ENCODE measurements at places on chromosomes 12 and 14.

DNA sequence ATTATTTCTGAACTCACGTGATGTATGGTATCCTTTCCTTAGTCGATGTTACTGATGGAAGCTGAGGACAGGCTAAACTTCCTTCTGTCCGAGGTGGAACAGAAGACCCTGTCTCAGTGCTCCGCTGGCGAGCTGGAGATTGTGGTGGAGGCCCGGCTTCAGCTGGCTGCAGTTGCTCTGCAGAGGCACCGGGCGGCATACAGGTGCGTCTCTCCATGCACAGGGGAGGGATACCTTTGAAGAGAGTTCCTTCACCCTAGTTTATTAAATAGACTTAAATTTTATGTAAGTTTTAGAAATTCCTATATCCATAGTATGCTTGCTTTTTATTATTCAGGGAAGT is 186.7 kb upstream of the NEDD1 start:
- no peak for DNase-seq

- DNase-seq, result no peak
These were observed 89.5 kb upstream of the OSBPL8 start for GRCh38 chr12:76649099-76649498.

DNA sequence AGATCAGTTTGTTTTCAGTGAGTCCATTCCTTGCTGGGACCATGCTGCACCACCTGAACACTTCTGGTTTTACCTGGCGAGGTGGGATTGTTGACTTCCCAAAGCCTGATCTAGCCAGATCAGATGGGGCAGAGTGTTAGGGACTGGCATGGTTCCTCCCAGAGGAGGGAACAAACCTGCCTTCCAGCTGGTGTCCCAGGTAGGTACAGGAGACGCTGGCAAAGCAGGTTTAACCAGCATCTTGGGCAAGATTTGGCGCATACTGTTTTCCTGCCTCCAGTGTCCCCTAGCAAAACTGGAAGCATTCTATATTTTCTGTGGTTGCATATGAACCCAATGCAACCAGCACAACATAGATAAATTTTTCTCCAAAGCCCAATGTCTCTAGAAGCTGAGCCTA is 14.6 kb upstream of the FOS start:
- DNase-seq, result no peak

GRCh38 chr12:69007101-69007854 is 74.3 kb upstream of the CPM start:
- DNase-seq, result peak; percentile 93

DNA sequence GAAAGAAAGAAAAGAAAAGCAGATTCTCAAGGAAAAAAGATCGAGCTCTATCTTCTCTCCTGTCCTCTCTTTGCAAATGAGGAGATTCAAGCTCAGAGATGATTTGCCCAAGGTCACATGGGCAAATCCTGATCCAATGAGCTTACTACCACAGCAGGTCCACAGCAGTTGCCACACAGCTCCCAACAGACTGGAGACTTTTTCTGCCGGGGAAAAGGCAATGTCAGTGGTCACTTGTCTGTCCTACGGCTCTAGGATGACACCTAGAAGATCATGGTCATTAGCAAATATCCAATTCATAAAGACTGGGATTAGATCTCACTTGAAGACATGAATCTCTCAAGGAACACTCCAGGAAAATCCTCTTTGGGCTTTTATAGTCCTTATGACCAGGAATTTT is 58.8 kb downstream of the TTC7B start:
- DNase-seq, result no peak

GRCh38 chr12:109814600-109815150 is 18.5 kb downstream of the TRPV4 start:
- DNase-seq, result no peak

GRCh38 chr12:31859232-31859977 is 99.8 kb upstream of the RESF1 start:
- no peak for DNase-seq

- no peak for DNase-seq
These were observed 238.9 kb upstream of the SRRM4 start for GRCh38 chr12:118742431-118742830.

DNA sequence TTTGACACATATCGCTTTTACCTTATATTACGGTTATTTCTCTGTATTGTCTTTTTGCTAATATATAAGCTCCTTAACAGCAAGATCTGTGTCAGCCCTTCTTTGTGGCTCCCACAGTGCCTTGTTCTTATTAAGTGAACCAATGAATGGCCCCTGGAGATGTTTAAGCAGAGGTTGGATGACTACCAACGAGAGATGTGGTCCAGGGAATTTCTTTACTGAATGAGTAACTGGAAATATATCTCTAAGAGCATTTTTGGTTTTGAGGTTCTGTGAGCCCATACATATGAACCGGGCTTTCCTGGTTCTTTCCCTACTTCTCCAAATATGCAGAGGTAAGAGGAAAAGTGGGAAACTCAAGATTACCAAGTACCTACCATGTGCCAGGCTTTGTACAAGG is 23.5 kb downstream of the CALCOCO1 start:
- DNase-seq, result no peak

GRCh38 chr12:62744551-62744950 is 190.4 kb downstream of the PPM1H start:
- DNase-seq, result no peak

DNA sequence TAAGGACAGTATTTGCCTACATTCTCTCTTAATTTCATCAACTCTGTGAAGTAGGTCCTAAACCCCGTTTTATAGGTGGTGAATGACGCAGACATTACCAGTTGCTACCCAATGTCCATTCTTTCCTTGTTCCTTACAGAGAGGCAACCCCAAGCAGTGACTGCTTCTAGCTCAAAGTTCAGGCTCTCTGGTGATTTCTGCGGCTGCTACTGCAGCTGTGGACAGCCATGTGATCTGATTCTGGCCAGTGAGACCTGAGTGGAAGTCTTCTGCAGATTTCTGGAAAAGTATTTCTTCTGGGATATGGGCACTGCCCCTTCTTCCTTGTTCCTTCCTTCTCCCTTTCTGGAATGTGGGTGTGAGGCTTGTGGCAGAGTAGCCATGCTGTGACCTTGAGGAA is 82.9 kb downstream of the ARF6 start:
- no peak for DNase-seq

DNA sequence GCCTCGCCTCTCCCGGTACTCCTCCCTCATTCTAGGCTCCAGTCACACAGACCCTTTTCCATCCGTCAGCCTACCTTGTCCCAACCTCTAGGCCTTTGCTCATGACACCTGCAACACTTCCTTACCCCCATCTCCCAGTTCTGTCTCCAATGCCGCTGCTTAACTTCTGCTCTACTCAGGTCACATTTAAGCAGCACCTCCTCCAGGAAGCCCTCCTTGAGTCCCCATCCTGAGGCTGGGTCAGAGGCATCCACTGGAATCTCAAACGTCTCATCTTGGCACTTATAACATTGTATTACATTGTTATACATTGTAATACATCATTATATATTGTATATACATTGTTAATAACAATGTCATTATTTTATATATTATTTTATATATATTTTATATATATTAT is 32.8 kb downstream of the RASAL1 start:
- DNase-seq, result no peak

- peak; percentile 15 for DNase-seq
These were observed 114.0 kb downstream of the PRMT8 start for GRCh38 chr12:3604748-3605586.

GRCh38 chr14:68888025-68888850 is 90.9 kb downstream of the ACTN1 start:
- no peak for DNase-seq

DNA sequence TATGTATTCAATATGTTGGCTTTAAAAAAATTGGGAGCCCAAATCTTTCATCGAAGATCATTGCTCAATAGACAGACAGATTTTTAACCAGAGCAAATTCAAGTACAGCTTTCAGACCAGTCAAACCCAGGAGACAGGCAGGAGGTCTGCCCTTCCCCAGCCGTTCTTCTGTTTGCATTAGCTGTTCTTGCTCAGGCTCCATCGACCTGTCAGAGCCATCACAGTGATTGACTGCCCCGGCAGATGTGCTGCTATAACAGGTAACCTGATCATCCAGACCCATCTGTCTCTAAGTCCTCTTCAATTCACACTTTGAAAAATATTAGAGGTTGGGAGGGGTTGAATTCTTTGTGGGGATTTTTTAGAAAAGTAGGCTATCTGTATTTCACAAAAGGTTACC is 453.5 kb downstream of the FOXG1 start:
- peak; percentile 72 for DNase-seq

GRCh38 chr12:53699678-53700025 is 23.8 kb upstream of the ATP5MC2 start:
- no peak for DNase-seq

- no peak for DNase-seq
These were observed 12.9 kb upstream of the MSI1 start for GRCh38 chr12:120381752-120382419.

DNA sequence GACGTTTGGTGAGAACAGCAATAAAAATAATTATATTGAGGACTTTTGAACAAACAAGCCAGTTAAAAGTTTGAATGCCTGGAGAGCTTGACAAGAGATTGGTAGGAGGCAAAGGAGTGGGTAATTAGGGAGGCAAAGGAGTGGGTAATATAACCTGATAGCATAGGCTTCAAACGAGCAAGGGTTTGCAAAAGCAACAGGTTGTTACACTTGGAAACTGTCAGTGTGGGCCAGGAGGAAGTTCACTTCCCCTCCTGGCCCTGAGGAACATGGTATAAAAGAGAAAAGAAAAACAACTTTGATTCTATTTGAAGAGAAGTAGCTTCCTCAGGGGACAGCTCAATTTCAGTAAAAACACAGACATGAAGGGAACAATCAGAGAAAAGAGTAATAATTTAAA is 121.7 kb downstream of the CCER1 start:
- DNase-seq, result no peak

- no peak for DNase-seq
These were observed 265.7 kb downstream of the AKAP6 start for GRCh38 chr14:32594766-32595165.

GRCh38 chr12:103880299-103881142 is 39.5 kb upstream of the NT5DC3 start:
- DNase-seq, result no peak

DNA sequence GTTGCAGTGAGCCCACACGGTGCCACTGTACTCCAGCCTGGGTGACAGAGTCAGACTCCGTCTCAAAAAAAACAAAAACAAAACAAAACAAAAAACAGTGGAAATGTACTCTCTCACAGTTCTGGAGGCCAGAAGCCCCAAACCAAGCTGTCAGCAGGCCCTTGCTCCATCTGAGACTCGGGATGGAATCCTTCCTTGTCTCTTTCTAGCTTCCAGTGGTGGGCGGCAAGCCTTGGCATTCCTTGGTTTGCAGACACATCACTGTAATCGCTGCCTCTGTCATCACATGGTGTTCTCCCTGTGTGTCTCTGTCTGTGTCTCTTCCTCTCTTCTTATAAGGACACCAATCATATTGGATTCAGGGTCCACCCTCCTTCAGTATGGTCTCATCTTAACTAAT is 6.4 kb downstream of the TNS2 start:
- no peak for DNase-seq

- no peak for DNase-seq
These were observed 17.3 kb downstream of the PPM1A start for GRCh38 chr14:60266021-60266937.

DNA sequence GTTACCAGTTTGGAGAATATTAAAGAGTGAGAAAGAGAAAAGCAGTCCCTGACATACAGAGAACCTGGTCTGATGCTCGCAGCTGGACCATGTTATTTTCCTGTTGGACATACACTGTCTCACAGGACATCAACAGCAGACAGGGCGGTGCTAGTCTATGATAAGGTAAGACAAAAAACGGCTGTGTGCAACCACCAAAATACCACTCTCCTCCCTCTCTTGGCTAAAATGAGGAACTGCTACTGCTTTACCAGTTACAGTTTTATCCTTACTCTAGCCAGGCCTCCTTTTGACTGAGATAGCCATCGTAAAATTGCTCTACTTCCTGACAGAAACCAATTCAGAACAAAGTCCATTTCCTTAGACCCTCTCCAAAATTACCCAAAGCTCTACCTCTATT is 47.0 kb upstream of the ERGIC2 start:
- DNase-seq, result no peak

DNA sequence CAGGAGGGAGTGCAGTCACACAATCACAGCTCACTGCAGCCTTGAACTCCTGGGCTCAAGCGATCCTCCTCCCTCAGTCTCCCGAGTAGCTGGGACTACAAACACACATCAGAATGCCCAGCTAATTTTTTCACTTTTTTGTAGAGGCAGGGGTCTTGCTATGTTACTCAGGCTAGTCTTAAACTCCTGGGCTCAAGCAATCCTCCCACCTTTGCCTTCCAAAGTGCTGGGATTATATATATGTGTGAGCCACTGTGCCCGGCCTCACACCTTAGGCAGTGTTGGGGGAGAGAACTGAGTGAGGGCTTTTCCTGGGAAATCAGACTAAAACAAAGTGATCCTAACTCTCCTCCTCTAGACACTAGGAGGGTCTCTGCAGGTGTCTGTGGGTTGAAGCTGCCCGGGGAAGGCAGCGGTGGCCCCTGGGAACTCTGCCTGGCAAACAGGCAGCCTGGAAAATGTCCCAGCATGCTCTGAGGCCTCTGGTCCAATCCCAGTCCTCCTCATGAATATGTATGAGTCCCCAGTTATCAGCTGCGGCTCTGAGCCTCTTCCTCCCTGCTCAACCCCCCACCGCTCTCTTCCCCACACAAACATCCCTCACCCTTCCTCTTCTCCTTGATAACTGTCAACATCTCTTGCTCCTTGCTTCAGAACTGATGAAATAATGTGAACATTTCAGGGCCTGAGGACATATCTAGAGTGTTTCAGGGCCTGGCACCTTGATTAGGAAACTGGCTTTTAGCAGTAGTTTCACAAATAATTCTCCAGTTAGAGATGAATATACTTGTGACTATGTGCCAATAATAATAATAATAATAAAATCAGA is 7.9 kb upstream of the NAA25 start:
- no peak for DNase-seq

DNA sequence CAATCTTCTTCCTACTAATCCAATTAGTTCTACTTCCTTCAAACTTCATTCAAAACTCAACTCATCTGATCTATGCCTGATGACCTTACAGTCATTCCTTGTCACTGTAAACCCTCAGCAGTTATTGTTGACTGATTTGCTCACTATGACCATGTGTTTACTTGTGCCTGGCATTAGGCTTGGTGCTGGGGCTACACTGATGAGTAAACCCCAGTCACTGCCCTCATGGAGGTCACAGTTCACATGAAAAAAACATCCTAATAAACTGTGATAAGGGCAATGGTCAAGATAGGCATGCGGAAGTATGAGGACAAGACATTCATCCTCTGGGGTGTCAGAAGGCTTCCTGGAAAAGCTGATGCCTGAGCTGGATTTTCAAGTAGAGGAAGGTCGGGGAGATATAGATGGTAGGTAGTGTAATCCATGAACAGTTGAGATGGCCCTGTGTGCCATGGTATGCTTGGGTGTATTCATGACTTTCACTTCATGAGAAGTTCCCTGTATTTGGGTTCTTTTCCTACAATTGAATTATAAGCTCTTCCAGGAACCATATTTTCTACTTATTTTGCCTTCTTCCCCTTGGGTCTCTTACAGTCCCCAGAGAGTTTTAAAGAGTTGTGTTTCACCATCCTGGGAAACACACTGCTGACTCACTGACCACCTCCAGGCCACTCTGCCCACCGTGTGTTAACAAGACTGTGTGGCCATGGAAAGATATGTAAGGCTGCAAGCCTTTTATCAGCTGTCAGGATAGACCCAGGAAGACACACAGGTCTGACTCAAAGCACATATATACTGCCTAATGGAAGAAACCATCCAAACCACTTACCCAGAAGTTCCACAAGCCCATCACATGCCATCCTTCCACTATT is 38.7 kb upstream of the DUSP6 start:
- no peak for DNase-seq
